Osteocyte (in vitro differentiated cells): ENCODE measurements at places on chromosomes 16 and 17. TPM values are rescaled to one million over a fixed set of nuclear protein-coding genes. Genes with fewer than 3 reads are reported as not detected.

The CCL5 gene
- total RNA-seq, result not detected in 2 replicates

The SLC38A8 gene
- total RNA-seq, result not detected in 2 replicates

- no peak for DNase-seq
- no peak overlapping the region for H3K4me3 ChIP-seq
- peaks cover 38% of the 10 kb centered on the region for H3K4me1 ChIP-seq
- H3K27me3 ChIP-seq, result no peaks in the 10 kb centered on the region
- no peak overlapping the region for H3K27ac ChIP-seq
- H3K36me3 ChIP-seq, result no peaks in the 10 kb centered on the region
Measured at GRCh38 chr17:1588821-1589585, 26.4 kb upstream of the PITPNA start.

- no peaks in the 10 kb centered on the region for H3K27me3 ChIP-seq
- peak overlapping the region; percentile 91 for H3K4me3 ChIP-seq
- peaks cover 9% of the 10 kb centered on the region for H3K4me1 ChIP-seq
- H3K27ac ChIP-seq, result no peak overlapping the region
- no peak for DNase-seq
Measured at GRCh38 chr16:635573-636205, 416 bp downstream of the METTL26 start.

DNA sequence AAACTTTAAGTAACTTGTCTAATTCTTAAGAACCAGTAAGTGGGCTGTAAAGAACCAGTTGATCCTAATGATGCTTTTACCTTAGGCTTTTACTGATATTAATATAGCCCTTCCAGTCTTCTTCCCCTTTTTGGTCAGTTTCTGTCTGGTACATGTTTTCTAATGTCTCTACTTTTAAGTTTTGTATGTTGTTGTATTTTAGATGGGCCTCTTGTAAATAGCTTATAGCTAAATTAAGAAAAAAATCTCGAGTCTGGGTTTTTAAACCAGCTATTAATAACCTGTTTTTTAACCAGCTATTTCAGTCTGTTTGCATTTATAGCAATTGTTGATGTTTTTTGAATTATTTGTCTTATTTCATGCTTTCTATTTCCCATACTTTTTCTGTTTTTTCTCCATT lies 79.0 kb downstream of the PITPNC1 start:
- DNase-seq, result no peak
- no peaks in the 10 kb centered on the region for H3K27me3 ChIP-seq
- peaks cover 8% of the 10 kb centered on the region for H3K4me1 ChIP-seq
- H3K4me3 ChIP-seq, result no peak overlapping the region
- H3K27ac ChIP-seq, result no peak overlapping the region

The MAPK8IP3 gene
- total RNA-seq, result 89.7 and 105 TPM in 2 replicates

GRCh38 chr16:2520097-2520783 lies at the start of gene AMDHD2:
Gene AMDHD2 (plus strand): TSS chr16:2520371. CDS start chr16:2520459, 88 bp downstream.
- peak; percentile 96 for DNase-seq
- H3K4me3 ChIP-seq, result peak within 1 kb of the TSS; percentile 80
- H3K4me1 ChIP-seq, result peaks cover 40% of the 10 kb centered on the region
- peak within 1 kb of the TSS; percentile 97 for H3K27ac ChIP-seq
- peaks cover 16% of the 10 kb centered on the region for H3K36me3 ChIP-seq
